ENCODE measurements at places on chromosomes 3 and 15.

DNA sequence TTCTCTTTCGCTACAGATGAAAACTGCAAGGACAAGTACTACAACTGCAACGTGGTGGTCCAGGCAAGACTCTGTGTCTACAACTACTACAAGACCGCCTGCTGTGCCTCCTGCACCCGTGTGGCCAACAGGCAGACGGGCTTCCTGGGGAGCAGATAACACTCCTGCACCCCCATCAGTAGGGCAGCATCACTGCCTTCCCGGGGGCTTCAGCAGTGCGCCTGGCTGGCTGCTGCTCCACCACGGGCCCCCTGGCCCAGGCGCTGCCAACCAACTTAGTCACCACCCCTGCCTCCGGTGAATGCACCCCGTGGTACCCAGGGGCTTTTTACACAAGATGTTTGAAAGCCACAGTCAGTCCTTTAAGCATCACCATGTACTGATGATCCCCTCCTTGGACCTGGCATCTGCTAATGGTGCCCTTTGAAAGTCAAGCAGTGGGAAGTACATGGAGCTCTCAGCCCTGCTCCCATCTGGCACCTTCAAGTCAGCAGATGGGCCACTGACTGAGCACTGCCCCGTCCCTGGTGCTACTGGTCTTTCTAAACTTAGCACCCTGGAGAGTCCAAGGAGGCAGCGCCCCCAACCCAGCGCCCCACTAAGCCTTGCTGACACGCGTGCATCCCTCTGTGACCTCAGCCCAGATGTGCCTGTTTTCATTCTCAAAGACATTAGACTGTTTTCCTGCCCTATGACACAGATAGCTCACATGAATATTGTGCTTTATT lies 33.0 kb upstream of the NR2E3 start:
- no peak for DNase-seq

DNA sequence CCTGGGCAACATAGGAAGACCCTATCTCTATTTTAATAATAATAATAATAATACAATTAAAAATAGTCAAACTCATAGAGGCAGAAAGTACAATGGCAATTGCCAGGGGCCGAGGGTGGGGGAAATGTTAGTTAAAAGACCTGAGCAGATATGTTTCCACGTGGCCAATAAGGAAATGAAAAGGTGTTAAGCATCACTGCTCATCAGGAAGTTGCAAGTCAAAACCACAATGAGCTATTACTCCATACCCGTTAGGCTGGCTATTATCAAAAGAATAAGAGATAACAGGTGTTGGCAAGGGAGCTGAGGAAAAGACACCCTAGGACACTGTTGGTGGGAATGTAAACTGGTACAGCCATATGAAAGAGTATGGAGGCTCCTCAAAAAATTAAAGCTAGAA lies 60.4 kb upstream of the PRSS50 start:
- no peak for DNase-seq

DNA sequence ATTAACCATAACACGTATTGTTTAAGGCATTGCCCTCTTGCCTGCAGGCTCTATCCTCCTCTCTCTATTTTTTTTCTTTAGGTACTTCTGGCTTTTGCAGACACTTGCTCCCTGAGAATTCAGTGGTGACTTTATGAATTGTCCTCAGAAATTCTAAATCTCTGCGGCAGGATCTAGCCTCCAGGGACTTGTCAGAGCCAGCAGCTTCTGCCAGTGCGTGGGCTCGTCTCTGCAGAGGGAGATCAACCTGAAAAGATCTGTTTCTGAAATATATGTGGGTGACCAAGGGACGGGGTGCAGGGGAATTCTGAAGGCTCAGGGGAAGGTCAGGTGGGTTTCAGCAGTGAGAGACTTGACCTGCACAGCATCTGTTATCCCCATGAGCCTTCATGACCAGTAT lies 326.1 kb upstream of the LRRFIP2 start:
- DNase-seq: no peak

- no peak for DNase-seq
Measured at GRCh38 chr3:148880681-148881080, 15.6 kb downstream of the CPA3 start.

DNA sequence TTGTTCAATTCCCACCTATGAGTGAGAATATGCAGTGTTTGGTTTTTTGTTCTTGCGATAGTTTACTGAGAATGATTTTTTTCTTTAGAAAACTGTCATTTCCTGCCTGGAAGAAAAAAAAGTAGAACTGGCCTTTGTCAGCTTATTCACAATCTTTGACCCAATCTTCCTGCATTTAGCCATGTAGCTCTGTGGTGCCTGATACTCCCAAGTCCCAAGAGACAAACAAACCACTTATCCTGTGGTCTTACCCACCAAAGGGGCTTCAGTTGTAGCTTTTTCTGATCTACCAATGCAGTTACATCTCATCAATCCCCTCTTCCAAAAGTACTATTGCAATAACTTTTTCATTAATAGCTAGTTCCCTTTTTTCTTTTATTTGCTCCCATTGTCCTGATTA lies 444.6 kb downstream of the GRM7 start:
- DNase-seq: no peak
